Stimulated activated CD8-positive, alpha-beta memory T cell treated with anti-CD3 and anti-CD28 coated beads, Interleukin-15, amount 100 ng/mL, for 4 hours (primary cell): ENCODE measurements at places on chromosomes 1 and 21.
A peak's percentile ranks its signal among the peaks of the same experiment; 100 is the strongest.

GRCh38 chr1:92843046-92843423, 11.2 kb downstream of the RPL5 start:
- no peak for DNase-seq

DNA sequence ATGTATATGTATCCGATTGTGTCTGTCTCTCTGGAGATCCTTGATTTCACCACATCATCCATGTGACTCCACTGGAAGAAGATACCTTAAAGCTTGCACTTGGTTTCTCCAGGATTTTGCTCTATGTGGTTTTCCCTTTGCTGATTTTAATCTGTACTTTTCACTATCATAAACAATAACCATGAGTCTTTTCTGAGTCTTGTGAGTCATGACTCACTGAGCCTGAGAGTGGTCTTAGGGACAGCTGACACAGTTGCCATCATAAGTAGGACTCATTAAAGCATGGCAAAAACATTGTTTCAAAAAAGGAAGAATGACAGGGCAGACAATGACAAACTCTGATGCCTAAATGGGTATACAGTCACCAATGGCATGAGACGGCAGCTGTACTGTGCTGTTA, 226.2 kb downstream of the AKT3 start:
- DNase-seq, result no peak

- no peak for DNase-seq
Measured at GRCh38 chr21:19986396-19986795, 1011.8 kb upstream of the NCAM2 start.

DNA sequence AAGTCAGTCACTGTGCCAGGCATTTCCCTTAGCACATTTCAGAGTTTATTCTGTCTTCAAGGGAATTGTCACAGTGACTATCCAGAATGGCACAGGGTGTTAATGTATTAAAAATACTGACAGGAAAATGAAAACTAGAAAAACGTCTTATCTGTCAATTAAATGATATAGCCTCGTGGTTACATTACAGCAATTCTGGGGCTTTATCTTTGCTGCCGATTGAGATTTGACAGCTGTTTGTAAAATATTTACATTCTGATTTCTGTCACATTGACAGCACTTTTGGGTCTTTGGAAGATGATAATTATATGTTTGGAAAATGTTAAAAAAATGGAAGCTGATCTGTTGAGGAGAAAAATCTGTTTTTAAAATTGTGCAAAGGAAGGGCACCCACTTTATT, 250.0 kb downstream of the CHRM3 start:
- no peak for DNase-seq

DNA sequence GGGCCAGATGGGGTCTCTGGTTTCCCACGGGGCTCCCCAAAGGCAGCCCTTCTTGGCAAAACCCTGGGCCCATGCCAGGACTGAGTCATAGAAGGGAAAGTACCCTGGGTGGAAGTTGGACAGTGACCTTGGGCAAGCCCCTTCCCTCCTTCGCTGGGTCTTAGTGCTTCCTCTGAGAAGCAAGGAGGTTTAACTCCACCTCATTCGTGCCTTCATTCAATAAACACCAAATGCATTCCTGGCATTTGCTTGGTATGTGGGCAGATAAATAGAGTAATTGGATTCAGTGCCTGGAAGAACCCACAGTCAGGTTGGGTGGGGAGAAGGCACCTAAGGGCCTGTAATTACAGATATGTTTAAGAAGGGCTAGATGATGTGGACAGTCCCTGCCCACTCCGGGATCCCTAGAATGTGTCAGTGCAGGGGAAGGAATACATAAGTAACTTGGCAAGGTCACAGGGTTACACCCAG, 36.3 kb upstream of the CITED4 start:
- no peak for DNase-seq

DNA sequence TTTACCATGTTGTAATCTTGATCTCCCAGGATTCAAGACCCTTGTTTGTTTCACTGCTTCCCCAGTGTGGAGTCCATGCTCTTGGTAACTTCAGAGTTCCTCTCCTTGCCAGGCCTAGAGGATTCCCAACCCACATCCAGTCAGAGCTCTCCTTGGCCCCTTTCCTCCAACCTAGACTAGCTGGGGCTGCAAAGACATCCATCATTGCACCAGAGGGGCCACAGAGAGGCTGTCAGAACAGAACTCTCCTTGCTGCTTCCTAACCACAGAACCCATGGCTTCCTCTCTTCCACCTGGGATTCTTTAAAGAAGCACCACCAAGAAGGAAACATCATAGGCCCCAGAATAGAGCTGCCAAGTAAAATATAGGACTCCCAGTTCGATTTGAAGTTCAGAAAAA, 81.0 kb downstream of the HMGB4 start:
- no peak for DNase-seq

- no peak for DNase-seq
Measured at GRCh38 chr1:244615301-244615700, 37.6 kb upstream of the DESI2 start.

DNA sequence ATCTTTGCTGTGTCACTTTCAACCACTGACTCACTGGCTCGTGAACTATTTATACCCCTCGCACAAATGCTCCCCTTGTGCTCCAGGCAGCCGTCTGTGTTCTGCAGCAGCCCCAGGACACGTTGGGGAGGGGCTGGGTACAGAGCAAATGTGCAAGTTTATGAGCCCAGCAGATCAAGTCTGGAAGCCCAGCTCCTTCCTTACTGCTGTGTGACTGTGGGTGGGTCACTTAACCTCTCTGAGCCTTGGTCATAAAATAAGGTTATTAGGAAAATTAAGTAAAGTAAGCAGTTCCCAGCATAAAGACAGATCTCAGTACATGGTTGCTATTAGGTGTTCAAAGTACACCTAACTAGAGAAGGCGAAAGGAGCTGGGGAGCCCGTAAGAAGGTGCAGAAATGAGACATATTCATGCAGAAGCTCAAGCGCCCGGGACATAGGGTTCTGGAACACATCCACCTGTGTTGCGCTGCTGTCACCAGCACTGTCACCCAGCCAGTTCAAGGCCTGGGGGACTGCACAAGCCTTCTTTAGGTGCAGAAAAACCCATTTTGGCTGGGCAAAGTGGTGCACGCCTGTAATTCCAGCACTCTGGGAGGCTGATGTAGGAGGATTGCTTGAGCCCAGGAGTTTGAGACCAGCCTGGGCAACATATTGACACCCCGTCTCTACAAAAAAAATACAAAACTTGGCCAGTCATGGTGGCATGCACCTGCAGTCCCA, 13.8 kb downstream of the EFHD2 start:
- no peak for DNase-seq

DNA sequence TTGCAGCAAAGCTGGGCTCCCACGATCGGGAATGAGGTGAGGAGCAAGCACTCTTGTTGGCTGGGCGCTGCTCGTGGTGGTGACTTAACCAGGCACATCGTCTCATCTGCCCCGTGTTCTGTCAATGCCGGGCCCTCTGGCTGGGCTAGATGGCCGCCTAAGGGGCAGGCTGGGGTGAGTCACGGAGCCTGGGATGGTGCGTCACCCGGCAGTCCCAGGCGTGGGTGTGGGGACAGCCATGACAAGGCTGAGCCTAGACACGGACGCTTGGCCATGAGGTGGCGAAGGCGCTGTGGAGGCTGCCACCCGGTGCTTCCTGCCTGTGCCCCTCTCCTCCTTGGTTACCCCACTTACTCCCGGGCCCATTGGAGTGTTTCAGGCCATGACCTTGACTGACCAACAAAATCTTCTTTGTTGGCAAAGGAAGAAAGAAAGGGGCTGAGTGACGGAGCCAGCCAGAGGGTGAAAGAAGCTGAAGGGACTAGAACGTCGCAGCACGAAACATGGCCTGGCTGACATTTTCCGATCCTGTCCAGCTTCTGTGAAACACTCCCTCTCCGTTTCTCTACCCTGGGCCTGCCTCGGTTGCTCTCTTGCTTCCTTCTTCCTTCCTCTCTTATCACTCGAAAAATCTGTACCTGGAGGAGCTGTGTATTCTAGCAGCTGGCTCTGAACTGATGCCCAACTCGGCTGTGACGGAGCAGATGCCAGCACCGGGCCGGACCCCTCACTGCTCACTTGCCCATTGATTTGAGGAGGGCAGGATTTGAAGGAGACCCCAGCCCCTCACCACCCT, 596 bp downstream of the CD247 start:
- DNase-seq, result peak; percentile 86

DNA sequence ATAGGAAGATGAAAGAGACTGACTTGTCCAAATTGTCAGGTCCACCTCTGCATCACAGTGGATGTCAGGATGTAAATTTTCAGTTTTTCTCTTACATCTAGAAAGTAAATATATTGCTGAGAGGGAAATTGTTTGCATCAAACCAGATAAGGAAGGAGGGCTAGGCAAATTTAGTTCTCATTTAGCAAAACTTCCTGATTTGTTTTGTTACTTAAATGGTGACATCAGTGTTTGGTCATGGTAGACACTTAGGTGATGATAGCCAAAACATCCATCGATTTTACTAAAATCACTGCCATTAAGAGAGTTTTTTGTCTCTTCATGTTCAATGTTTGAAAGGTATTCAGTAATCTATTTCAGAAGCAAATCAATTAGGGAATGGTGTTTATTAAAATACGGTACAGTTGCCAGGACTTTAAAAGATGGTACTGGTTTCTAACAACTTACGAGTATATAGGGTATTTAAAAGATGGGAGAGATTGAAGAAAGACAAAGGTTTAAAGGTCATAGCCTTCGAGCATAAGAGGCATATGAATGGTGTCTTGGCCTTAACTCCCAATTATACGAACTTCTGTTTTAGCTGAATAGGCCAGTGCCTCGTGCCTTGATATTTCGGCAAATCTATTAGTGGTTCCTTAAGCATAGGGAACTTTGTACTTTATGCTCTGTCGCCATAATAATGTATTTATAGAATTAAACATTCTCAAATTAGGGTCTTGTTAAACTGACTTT, 3.0 kb downstream of the IER5 start:
- DNase-seq, result no peak

- DNase-seq, result no peak
Measured at GRCh38 chr1:229999004-229999670, 67.9 kb upstream of the GALNT2 start.

DNA sequence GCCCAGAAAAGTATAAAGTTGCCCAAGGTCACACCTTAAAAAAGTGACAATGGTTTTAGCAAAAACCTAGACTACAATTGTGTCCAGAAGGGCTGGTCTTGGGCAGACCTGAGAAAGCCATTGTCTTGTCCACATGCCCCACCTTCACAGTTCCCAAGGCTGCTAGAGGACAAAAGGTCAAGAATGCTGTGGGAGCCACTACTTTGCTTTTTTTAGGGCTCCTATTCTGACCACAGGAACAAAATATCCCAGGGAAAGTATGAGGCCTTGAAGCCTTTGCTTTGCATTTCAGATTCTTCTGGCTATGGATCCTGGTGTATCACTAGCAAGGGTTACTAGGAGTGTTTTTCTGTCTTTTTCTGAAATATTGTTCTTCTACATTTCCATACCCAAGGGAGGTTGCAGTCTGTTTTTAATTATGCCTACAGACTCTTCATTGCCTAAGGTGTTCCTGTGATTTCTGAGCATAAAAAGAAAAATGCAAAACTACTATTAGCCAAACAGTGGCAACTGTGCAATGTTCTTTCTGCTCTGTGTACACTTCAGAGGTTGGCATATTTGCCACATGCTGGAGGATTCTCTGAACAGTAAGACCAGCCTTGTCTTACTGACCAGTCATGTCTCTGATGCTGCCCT, 10.7 kb downstream of the C1orf162 start:
- DNase-seq, result no peak

DNA sequence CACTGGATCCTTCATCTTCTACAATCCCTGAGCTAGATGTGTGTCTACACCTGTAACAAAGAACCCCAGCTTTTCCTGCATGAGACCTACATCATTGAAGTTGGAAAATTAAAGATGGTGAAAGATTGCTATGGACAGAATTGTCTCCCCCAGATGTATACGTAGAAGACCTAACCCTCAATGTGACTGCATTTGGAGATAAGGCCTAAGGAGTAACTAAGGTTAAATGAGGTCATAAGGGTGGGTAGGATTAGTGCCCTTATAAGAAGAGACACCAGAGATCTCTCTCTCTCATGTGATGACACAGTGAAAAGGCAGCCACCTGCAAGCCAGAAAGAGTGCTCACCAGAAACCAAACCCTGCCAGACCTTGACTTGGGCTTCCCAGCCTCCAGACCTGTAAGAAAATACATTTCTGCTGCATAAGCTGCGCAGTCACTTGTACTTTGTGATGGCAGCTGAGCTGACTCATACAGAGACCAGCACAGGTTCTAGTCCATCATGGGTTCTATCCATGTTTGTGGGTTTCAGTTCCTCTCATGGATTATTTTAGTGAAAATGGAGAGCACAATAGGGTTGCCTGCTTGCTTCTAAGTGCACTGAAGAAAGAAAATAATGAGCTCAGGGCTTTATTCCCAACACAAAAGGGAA, 180.8 kb downstream of the TPR start:
- no peak for DNase-seq

GRCh38 chr1:8537991-8538390, 220.1 kb downstream of the SLC45A1 start:
- no peak for DNase-seq

GRCh38 chr1:89295187-89295586, 22.5 kb upstream of the GBP5 start:
- no peak for DNase-seq

GRCh38 chr1:40187399-40187798, 26.2 kb downstream of the RLF start:
- no peak for DNase-seq

DNA sequence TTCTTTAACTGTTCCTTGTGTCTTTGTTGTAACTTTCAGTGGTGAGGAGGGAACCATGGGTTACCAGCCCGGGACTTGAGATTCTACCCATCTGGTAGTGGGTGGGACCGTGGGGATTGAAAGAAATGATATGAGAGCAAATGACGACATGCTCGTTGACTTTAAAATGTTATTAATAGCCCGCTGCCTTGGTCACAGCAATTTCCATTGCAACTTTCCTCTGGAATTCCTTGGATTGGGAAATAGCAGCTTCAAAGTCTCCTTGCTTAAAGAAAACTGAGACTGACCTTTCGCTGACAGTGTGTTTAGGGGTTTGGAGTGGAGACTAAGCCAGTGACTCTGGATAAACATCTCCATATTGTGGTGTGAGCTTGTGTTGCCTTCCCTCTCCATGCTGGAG, 44.2 kb upstream of the MARK1 start:
- DNase-seq, result no peak

GRCh38 chr1:201608635-201609395, 69.9 kb downstream of the NAV1 start:
- DNase-seq, result no peak

- no peak for DNase-seq
Measured at GRCh38 chr1:30697571-30698376, 25.6 kb downstream of the MATN1 start.
